Osteocyte (in vitro differentiated cells): ENCODE measurements at places on chromosomes 6 and 20. TPM values are rescaled to one million over a fixed set of nuclear protein-coding genes. Genes with fewer than 3 reads are reported as not detected.
A peak's percentile ranks its signal among the peaks of the same experiment; 100 is the strongest.

Gene MYLK2
- 0.10 and 0.27 TPM in 2 replicates for total RNA-seq

Gene NKX2-4
- not detected in 2 replicates for total RNA-seq

Gene FNDC11
- 0.13 and 0.34 TPM in 2 replicates for total RNA-seq

Gene KHDRBS2
- total RNA-seq = not detected in 2 replicates

GRCh38 chr6:25363427-25363826, 84.3 kb downstream of the CARMIL1 start:
- no peak for DNase-seq

GRCh38 chr20:20549704-20550103, 162.7 kb downstream of the RALGAPA2 start:
- no peak for DNase-seq

GRCh38 chr6:42978487-42978838, 518 bp downstream of the PEX6 start:
- DNase-seq = peak; percentile 87
